Stimulated activated CD8-positive, alpha-beta memory T cell treated with anti-CD3 and anti-CD28 coated beads, Interleukin-7, amount 100 ng/mL, for 48 hours (primary cell): ENCODE measurements at places on chromosomes 11 and 22.

- no peak for DNase-seq
Measured at GRCh38 chr11:115505175-115505574, 960 bp upstream of the CADM1 start.

GRCh38 chr22:47166446-47167016, 404.1 kb downstream of the TBC1D22A start:
- no peak for DNase-seq

DNA sequence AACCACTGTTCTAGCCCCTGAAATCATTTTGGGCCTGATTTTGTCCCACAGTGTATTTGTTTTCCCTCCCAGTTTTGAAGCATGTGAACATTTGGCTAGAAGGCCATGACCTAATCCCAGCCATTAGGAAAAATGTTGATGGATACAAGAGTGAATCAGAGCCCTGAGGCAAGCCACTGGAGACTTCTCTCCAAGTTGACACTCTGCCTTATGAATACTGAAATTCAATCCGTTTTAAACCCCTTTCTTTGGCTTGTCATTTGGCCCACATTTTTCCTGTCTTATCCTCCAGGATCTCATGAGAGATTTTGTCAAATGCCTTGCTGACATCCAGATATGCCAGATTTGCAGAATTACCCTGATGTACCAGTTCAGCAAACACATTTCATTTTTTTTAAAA, 158.8 kb downstream of the FAT3 start:
- DNase-seq, result no peak

GRCh38 chr22:36853407-36854099, 7.3 kb upstream of the NCF4 start:
- peak; percentile 88 for DNase-seq

- peak; percentile 11 for DNase-seq
Measured at GRCh38 chr22:24758164-24758799, 16.2 kb downstream of the PIWIL3 start.

GRCh38 chr11:133821776-133822175, 23.5 kb downstream of the SPATA19 start:
- no peak for DNase-seq

- peak; percentile 36 for DNase-seq
Measured at GRCh38 chr11:85737738-85738137, 51.7 kb upstream of the CCDC89 start.

GRCh38 chr11:34160049-34160721, 54.8 kb downstream of the NAT10 start:
- no peak for DNase-seq

DNA sequence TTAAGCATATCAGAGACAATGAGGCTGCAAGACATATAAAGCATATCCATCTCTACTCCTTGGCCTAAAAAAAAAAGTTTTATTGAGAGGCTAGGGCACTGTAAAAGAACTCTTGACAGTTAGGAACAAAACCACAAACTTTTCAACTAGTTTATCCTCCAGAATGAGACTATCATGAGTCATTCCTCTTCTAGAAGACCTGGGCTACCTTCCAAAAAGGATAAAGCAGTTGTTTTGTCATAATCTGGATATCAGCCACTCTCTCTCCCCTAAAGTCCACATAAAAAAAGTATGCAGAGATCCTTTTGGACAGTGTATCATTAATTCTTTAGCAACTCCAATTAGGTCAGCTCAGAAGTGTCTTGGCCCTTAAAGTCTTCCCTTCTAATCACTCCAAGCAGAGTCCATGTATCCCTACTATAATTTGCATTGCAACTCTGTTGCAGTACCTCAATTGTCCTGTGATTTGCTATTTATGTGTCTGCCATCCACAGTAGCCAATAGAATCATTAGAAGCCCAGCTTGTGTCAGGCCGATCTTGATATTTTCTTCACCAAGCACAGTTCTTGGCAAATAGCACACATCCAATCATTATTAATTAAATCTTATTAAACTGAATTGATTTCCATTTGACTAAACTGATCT, 10.4 kb downstream of the OR51T1 start:
- no peak for DNase-seq

DNA sequence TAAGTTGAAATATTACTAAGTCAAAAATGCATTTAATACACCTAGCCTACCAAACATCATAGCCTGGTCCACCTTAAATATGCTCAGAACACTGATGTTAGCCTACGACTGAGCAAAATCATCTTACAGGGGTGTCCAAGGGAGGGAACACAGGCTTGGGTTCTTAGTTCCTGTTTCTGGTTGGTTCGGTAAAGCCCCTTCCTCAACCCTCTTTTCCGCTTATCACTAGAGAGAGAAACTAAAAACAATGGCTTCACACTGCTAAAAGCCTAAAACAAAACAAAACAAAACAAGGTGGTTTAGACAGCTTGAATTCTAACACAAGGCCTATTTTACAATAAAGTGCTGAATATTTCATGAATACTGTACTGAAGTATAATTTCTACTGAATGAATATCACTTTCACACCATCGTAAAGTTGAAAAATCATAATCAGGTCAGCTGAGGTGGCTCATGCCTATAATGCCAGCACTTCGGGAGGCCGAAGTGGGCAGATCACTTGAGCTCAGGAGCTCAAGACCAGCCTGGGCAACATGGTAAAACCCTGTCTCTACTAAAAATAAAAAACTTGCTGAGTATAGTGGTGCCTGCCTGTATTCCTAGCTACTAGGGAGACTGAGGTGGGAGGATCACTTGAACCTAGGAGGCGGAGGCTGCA, 118.0 kb downstream of the SIK3 start:
- DNase-seq, result no peak

DNA sequence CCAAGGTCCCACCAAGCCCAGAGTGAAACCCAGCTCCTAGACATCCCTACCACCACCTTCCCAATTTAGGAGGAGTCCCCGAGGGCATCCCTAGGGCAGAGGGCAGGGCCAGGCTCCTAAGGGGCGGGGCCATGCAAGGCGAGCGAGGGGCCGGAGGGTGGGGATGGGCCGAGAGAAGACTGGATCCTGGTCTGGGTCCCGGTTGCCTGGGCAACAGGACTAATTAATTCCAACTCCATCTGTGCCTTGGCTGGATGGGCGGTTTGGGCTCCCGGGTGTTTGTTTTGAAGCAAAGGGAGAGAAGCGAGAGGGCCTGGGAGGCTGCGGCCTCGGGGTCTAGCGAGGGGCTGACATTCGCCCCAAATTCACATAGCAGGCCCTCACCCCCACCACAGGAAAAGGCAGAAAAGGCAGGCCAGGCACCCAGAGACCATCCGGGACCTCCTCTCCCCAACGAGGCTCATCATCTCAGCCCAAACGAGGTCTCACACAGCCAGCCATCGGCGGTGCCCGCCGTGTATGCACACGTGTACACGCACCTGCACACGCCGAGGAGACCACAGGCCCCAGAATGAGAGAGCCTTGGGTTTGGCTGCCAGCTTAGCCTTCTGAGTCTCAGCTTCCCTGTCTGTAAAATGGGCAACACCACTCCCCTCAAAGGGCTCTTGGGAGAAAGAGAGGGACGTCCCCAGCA, 23.9 kb downstream of the ELFN2 start:
- no peak for DNase-seq

DNA sequence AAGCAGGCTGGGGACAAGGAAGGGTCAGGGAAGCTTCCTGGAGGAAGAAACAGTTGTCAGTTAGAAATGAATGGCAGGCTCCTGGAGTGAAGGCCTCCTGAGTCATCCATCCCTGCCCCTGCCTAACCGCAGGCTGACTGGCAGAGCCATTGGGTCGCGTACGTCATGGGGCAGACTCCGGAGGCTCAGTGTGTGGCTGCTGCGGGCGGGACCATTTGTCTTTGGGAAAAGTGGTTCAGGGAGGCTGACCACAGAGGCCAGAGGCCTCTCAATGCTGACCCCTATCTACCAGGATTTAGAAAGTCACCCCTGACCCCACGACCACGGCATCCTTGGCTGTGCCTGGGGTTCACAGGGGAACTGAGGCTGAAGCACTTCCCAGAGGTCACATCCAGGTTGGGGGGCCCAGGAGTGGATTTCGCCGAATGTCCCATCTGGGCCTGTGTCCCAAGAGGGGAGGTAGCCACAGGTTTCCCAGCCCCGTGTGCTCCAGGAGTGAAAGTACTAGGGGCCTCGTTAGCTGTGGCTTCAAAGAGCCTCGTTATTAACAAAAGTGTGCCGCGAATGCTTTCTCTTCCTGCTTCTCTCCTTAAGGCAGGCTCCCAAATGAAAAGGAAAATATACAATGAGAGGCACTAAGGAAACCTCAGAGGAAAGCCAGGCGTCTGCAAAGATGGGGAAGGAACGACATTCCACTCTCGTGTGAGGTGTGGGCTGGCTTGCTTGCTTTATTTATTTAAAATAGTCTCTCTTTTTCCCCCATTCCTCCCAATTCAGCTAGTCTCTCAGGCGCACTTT, 58.9 kb downstream of the FLRT1 start:
- no peak for DNase-seq

DNA sequence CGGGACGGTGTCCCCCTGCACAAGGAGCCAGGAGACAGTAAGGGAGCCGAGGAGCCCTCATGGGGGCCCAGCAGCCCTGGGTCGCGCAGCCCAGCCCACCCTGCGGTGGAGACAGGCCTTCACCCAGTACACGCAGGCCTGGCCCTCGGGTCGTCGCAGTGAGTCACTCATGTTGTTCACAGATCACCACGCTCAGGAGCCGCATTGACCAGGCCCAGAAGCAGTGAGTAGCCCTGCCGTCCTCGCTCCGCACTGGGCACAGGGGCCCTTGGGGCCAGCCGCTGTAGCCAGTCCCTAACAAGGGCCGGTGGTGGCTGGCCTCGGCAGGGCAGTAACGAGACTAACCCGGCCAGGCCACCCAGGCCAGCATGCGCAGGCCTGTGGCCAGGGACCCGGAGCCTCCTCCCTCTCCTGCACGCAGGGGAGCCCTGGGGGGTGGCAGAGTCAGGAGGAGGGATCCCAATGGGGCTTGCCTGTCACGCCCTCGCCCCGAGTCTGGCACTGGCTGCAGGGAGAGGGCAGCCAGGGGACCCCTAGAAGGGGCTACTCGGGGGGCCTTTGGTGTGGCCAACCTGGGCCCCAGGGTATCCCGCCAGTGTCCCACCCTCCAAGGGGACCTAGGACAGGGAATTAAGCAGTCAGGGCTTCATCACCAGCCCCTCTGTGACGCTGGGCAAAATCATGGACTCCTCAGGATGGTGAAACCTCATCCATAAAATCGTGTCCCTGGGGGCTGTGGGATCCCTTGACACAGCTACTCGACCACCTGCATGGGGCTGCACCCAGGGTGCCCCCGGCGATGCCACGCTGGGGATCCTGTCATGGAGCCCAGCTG, 10.1 kb upstream of the MRPL23 start:
- DNase-seq, result no peak

DNA sequence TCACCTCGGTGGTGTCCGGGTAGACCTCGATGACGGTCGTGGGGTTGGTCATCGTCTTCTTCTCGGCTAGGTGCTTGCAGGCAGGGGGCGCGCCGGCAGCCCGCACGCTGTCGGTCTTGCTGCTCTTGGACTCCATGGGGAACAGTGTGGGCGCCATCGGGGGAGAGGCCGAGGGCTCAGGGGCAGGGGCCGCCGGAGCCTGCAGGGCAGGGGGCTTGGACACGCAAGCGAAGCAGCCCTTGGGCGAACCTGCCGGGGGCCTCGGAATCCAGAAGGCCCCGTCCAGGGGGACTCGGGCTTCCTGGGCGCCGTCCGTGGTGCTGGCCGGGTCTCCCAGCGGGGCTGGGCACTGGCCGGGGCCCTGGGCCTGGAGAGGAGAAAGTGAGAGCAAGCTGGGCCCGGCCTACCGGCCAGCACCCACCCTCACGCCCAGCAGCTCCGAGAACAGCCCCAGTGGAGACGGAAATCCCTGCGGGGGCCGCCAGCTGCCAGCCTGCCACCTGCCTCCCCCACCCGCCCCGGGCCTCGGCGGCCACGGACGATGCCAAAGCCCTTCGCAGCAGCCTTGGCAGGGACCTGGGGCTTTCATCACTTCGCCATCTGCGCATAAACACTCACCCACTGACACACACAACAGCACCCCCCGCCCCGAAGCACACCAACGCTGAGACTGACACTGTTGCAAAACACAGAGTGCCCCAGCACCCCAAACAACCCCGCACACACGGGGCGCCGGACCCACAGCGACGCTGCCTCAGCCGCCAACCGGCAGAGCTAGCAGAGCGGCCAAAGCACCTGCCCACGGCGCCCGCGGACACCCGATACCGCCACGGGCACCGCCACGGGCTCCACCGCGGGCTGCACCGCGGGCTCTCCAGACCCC, 2.4 kb downstream of the IFITM10 start:
- DNase-seq, result no peak

DNA sequence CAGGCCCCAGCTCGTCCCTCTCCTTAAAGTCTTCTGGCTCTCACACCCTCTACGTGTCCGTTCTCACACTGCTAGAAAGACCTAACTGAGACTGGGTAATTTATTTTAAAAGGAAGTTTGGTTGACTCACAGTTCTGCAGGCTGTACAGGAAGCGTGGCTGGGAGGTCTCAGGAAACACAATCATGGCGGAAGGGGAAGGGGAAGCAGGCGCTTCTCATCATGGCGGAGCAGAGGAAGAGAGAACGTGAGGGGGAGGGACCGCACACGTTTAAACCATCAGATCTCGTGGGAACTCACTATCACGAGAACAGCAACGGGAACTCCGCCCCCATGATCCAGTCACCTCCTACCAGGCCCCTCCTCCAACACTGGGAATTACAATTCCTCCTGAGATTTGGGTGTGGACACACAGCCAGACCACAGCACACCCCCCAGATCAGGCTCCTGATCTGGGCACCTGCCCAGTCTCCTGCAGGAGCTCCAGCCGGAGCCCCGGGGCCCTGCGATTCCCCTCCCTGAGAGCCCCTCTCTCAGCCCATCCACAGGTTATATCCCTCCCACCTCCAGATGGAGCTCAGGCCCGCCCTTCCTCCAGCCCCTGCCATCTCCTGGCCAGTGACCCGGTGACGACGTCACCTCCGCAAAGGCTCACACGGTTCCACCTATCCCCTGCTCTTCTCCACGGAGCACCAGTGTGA, 170.2 kb downstream of the BRD1 start:
- peak; percentile 33 for DNase-seq

GRCh38 chr11:87076874-87077429, 39.2 kb downstream of the TMEM135 start:
- DNase-seq, result no peak

GRCh38 chr22:32591620-32592019, 117.0 kb downstream of the FBXO7 start:
- DNase-seq, result no peak

DNA sequence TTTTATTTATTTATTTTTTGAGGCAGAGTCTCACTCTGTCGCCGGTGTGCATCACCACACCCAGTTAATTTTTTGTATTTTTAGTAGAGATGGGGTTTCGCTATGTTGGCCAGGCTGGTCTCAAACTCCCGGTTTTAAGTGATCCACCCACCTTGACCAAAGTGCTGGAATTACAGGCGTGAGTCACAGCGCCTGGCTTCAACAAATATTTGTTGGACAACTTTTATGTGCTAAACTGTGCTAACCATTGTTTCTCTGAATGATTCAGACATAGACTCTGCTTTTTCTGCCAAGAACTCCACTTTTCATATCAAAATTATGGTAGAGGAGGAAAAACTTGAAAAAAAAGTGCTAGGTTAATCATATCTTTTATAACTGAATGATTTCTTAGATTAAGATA, 36.3 kb downstream of the MMP7 start:
- no peak for DNase-seq

GRCh38 chr11:20937826-20938225, 268.4 kb downstream of the NELL1 start:
- no peak for DNase-seq

- DNase-seq, result no peak
Measured at GRCh38 chr11:62540804-62541701, 5.6 kb downstream of the AHNAK start.

- no peak for DNase-seq
Measured at GRCh38 chr11:19805376-19805775, 92.7 kb downstream of the NAV2 start.
